NCI-H2107 (cell line): ENCODE measurements at places on chromosomes 3 and 15.

DNA sequence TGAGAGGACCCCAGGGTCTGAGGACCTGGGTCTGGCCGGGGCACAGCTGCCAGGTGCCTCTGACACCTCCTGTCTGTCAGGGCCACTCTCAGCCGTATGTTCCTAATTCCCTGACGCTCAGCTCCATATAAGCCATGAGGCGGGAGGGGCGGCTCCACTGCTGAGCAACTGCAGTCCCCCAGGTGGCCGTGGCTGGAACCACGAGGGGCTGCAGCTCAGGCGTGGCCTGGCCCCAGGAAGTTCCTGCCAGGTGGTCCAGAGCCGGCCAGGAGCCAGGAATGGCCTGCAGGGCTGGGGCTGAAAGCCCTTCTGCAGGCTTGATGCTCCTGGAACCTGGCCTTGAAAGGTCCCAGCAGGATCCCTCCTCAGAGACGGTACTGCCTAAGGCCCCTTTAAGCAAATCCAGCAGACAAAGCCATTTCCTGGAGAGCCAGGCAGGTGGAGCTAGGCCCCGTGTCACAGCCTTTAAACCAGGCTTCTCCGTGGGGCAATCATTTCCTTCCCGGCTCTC is 118.0 kb downstream of the CHSY1 start:
- DNase-seq, result no peak

DNA sequence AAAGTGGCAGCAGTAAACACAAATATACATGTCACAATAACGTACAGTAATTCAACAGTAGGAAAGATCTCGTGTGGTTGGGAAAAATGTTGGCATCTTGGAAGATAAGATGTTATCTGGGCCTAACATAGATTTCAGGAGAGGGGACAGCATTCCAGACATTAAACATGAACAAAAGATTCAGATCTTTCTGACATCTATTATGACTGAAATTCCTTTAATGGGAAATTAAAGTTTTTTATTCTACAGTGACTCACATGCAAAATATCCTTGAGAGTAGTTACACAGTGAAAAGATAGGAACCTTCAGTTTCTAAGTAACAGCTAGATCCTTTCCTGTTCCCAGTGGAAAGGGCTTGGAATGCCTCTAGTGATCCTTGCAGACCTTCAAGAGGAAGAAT is 9.2 kb downstream of the NDUFB5 start:
- DNase-seq, result no peak

DNA sequence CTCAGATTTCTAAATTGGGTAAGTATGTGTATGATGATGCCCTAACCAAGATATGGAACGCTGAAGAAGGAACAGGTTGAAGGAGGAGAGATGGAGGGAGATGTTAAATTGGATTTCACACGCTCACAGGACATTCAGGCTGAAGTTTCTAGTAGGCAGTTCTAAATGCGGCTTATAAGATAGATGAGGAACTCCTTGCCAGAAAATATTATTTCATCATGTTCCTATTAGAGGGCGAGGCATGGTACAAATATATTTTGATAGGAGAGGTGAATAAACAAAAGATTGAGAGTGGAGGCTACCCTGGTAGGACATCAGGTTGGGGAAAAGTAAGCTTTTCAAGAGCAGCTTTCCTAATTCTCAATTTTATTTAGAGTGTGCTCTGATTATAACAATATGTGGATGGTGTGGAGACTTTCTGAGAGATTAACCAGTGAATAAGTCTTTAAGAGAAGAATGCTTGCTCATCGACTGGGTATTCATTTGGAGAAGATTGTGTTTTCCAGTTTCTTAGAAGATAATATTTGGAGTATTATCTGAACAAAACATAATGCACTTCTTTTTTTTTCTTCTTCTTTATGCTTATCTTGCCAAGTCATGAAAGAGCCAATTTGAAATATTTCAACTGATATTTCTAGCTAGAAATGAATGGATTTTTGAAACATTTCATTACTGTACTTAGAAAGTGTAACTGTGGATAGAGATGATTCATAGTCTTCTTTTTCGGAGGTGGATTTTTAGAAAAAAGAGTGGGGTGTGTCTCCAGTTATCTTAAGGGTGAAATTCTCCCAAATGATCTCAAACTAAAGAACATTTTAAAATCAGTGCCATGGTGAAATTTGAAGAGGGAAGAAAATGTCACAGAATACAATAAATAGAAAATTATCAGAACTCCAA is 88.5 kb downstream of the B3GALNT1 start:
- no peak for DNase-seq

DNA sequence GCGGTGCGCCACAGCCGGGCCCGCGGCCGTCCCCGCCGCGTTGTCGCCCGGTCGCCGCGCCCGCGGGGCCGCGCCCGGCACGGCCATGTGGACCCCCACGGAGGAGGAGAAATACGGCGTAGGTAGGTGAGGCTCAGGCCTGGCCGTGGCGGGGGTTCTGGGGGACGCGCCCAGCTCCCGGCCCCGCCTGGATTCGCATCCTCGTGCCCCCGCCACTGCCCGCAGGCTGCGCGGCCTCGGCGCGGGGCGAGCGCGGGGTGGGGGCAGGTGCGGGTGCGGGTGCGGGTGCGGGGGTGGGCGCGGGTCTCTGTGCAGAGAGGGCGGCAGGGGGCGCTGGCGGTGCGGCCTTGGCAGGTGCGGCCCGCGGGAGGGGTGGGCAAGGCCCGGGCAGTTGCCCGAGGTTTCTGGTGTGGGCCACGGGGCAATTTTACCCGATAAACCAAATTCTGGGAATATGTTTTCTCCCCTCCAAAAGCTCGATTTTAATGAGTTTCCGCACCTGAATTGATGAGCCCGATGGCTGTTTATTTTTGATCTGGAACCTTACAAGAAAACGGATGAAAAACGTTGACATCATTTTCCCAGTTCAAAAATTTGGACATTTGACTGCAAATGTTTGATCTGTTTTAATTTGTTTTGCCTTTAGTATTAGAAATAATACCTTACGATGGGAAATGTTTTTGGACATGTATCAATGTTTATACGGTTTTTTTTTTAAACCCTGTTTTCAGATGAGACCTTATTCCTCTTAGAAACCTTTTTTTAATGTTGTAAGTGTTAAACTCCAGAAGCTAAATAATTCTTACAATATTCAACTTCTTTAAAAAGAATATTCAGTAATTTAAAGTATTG is 678 bp downstream of the DOCK3 start:
- no peak for DNase-seq

- no peak for DNase-seq
Observed at GRCh38 chr3:13707456-13707855, 158.5 kb downstream of the FBLN2 start.

DNA sequence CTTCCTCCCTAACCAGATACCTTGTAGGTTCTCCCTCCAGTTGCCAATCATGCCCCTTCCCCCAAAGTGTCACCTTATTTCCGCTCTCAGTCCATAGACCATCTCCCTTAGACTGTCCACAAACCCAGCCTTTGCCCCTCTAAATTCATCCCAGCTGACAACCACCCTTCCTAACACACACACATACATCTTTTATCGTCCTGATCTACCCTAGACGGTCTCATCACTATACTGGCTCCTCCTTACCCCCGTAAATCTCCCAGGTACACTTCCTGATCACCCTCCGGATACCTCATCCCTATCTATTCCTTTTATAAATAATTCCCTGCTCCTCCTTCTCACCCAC is 828 bp downstream of the THOC7 start:
- DNase-seq, result no peak

DNA sequence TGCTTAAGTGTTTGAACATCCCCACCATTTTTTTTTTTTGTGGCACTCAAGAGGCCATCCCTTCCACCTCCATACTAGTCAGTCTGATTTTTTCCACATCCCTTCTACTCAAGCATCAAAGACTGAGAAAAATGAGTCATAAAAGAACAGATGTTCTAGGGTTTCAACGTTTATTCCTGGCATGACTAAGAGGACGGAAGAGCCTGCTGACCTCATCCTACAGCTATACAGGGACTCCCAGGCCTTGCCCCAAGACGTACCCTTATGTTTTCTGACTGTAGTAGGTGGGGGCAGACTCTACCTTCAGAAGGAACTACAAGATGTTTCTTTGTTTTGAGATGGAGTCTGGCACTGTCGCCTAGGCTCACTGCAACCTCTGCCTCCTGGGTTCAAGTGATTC is 3.3 kb upstream of the ITPKA start:
- no peak for DNase-seq

DNA sequence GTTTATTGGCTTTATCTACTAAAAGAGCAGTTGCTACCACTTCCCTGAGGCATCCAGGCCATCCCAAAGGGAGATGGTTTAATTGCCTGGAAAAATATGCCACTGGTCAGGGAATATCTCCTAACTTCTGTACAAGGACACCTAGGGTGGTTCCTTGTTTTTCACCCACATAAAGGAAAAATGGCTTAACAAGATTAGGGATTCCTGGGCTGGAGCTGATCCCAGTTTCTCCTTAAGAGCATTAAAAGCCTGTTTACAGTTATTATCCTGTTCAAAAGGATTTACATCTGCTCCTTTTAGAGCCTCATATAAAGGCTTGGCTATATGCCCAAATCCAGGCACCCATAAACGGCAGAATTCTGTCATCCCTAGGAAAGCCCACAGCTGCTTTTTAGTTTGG is 70.2 kb upstream of the WNT7A start:
- DNase-seq, result no peak

DNA sequence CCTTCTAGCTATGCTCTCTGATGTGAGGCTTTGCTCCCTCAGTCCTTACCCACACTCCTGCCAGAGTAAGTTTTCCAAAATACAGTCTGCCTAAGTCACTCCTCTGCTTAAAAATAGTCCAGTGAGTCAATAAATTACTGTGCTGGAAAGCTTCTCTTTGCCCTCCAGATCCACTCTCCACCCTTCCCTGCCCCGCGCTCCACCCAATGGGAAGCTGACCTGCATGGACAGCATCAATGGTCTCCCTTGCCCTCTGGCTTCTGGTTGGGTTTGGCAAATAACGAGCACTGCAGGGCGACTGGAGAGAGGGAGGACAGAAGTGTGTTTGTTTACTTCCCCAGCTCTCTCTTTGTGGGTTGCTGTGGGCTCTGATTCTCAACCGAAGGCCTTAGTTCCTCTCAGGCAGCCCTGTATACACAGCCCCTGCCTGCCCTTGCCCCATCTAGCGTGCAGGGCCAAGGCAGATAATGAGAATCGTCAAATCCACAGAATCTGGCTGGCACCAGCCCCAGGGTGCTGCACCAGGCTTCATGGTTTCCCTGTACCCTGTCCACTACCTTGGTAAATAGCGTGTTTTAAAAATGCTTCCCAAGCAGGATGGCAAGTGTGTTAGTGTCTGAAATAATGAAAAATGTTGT is 110.4 kb downstream of the ADAMTSL3 start:
- no peak for DNase-seq

DNA sequence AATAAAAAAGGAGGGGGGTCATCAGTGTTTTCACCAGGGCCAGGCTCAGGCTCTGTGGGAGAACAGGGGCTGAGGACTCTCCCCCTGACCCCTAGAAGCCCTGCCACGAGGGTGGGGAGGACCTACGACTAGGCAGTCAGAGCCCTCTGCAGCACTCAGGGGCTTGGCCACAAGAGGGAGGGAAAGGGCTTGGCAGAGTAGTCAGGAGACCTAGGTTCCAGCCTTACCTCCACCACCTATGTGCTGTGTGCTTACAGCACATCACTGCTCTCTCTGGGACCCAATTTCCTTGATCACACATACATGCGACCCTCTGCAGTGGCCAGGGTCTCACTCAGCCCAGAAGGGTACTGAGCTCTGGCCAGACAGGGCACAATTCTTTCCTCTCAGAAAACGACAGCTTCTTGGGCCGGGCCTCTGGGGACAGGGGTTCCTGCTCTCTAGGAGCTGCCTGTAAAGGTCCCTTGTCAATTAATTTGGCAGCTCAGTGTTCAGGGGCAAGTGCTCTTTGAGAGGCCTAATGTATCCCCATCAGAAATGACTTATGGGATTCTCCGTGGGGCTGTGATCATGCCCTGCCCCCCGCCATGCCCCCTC is 16.4 kb upstream of the SKIC8 start:
- no peak for DNase-seq

DNA sequence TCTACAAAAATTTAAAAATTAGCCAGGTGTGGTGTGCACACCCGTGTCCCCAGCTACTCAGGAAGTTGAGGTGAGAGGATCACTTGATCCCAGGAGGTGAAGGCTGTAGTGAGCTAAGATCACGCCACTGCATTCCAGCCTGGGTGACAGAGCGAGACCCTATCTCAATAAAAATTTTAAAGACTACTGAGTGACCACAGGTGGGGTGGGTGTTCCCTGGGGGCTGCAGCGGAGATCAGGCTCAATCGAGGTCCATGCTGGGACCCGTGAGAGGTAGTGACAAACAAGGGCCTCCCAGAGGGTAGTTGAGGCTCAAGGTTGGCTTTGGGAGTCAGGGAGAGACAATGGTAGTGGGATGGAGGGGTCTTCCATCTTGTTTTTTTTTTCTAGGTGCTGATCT is 38.9 kb upstream of the LIMD1 start:
- DNase-seq, result no peak

DNA sequence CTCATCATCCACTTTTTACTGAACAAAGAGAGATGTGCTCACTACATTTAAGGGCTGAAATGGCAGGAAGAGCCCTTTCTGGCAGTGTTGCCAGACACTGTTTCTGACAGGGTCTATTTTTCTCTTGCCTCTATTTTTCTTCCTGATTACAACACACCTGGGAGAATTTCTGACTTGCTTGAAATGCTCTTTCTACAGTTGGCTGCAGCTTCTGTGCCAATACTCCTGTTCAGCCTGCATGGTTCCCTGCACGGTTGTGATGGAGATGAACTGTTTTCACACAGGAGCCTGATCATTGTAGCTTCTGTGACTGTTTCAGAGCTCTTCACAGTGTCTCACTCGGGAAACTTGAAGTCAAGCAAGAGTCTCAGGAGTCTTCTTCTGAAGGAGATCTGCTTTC is 83.0 kb upstream of the DLG1 start:
- DNase-seq, result no peak

GRCh38 chr15:100879061-100879463 is 569 bp upstream of the ALDH1A3 start:
- DNase-seq, result no peak

- no peak for DNase-seq
Observed at GRCh38 chr3:38111696-38112377, 25.1 kb downstream of the ACAA1 start.

GRCh38 chr3:30668051-30668609 is 61.7 kb downstream of the TGFBR2 start:
- DNase-seq, result no peak

DNA sequence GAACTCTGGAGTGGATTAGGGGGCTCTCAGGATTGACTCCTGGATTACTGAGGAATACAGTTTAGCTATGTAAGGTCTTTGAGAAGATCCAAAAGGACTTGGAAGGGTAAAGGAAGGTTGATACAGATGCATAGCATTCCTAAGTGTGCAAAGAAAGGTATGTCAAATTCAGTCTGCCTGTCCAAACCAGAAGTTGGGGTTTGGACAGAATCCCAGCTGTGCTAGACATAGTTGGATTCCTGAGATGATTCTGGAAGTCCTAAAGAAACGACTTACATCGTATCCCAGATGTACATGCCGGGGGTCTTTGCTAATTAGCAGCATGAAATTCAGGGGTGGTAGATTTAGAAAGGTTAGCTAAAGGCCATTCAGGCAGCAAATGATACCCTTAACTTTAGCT is 97.7 kb upstream of the TSPAN3 start:
- no peak for DNase-seq

- DNase-seq, result no peak
Observed at GRCh38 chr3:195077611-195078540, 193.1 kb downstream of the XXYLT1 start.

- no peak for DNase-seq
Observed at GRCh38 chr3:52313774-52314188, 2.3 kb upstream of the DNAH1 start.
